ENCODE measurements at places on chromosomes 5 and 9. TPM values are rescaled to one million over a fixed set of nuclear protein-coding genes. Genes with fewer than 3 reads are reported as not detected.
A peak's percentile ranks its signal among the peaks of the same experiment; 100 is the strongest.

The SH3RF2 gene
- 11.0 TPM for total RNA-seq

GRCh38 chr5:42570966-42571960 lies 148.0 kb downstream of the GHR start:
- no peak for DNase-seq

- no peak for DNase-seq
Observed at GRCh38 chr5:146344155-146345118, 5.8 kb downstream of the POU4F3 start.

The EIF4E1B gene
- total RNA-seq, result not detected

The CCIN gene
- not detected for total RNA-seq

The LPAR1 gene
- 28.2 TPM for total RNA-seq

The TRPM6 gene
- not detected for total RNA-seq

The SET gene
- 595 TPM for total RNA-seq

The ROR2 gene
- 8.4 TPM for total RNA-seq

DNA sequence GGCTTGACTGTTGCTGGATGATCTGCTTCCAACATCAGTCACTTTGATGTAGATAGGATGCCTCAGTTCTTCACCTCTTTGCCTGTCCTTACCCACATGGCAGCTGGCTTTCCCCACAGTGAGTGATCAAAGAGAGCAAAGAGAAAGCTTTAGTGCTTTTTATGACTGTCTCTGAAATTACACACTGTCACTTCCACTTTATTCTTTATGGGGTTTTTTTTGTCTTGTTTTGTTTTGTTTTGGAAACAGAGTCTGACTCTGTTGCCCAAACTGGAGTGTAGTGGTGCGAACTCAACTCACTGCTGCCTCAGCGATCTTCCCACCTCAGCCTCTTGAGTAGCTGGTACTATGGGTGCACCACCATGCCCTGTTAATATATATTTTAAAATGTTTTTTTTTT lies 32.4 kb upstream of the C5orf24 start:
- DNase-seq, result no peak

GRCh38 chr5:92562065-92562464 lies 1019.0 kb downstream of the NR2F1-AS1 start:
- DNase-seq, result no peak

DNA sequence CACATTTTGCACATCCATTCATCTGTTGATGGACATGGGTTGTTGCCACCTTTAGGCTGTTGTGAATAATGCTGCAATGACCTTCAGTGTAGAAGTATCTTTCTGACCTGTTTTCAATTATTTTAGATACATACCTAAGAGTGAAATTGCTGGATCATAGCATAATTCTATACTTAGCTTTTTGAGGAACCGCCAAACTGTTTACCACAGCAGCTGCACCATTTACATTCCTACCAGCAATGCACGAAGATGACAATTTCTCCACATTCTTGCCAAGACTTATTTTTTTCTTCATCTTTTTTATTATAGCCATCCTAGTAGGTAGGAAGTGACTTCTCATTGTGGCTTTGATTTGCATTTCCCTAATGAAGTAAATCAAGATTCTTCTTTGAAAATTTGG lies 36.5 kb upstream of the ASTN2 start:
- DNase-seq, result no peak

DNA sequence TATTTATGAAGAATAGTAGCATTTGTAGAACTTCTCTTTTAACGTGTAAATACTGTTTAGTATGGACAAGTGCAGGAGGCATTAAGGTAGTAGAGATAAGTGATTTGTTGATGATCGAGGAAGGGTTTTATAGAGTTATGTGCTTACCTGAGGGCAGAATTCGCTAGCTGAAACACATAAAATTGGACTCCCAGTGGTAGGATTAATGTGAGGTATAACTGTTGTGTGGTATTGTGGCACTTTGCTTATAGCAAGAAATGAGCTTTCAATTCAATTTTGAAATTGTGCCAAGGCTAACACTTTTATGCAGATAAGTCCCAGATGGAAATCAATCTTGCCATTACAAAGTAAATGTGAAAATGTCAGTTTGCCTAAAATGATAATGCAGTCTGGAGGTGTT lies 1.2 kb downstream of the AP3S1 start:
- no peak for DNase-seq

DNA sequence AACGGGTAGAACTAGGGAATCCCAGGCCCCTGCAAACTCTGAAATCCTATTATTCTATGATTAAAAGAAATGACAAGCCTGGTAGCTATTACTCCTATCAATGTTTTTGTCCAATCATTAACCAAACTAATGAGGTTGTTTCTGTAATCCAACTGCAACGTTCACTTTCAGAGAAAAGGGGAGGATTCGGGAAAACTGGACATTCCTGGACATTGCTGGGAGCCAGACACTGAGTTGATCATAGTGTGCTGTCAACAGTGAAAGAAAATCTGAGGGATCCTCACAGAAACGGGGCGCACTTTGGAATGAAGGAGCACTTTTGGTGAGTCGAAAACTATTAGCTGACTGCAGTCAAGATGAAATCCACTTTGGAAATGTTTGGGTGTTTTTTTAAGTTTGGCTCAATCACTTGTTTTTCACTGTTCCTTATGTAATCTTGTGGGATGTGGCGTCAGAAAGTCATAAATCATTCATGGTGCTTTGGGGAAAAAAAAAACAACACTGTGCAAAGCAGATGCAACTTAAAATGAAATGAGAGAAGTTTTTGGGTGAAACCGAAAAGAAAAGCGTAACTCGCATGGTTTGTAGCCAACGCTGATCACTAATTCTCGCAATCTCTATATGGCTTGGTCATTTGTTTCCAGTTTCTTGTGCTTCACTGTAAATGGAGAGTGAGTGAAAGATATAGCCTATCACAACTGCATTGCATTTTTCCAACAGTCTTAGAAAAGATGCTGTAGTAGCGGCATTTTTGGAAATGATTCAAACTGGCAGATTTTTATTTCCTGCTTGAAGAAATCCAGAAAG lies 51.2 kb upstream of the ADRA1B start:
- peak; percentile 36 for DNase-seq

GRCh38 chr9:20407013-20407412 lies 215.3 kb downstream of the MLLT3 start:
- no peak for DNase-seq

GRCh38 chr5:142795251-142795650 lies 25.1 kb downstream of the ARHGAP26 start:
- no peak for DNase-seq

GRCh38 chr5:9864791-9865190 lies 234.6 kb upstream of the TAS2R1 start:
- peak; percentile 32 for DNase-seq

The ARHGEF39 gene
- 10.4 TPM for total RNA-seq

The PCDHB13 gene
- total RNA-seq, result 0.93 TPM

The SLC34A3 gene
- not detected for total RNA-seq

DNA sequence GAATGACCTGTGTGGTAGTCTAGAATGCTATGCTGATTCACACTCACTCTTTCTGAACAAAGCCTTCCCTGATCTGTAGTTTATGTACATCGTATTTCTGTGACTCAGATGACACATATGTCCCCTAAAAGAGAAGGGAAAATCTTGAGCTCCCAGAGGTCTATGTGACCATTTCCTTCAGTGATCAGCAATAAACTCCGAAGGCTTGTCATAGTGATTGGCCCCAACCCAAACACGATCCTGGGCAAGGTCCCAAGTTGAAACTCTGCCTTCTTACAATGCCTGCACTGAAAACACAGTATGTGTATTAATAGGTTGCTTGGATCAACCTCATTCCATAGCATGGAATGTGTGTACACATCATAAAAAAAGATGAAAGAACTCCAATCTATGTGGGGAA lies 685.8 kb downstream of the MAT2B start:
- DNase-seq, result no peak

DNA sequence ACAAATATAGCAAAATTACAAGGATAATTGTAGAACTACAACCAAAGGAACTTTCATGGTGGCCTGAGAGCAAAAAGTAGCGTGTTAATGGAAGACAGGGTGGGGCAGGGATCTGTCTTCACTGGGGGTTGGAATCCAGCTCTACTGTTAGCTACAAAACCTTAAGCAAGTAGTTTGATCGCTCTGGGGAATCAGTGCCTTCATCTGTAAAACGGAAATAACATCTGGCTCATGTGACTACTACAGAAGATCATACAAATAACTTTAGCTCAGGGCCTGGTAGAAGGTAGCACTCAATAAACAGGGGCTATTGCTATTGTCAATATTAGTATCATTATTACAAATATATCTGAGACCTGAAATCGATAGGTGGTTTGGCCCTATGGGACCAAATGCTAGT lies 40.4 kb downstream of the ZNF608 start:
- no peak for DNase-seq

GRCh38 chr9:135222881-135223760 lies 135.7 kb downstream of the OLFM1 start:
- no peak for DNase-seq

DNA sequence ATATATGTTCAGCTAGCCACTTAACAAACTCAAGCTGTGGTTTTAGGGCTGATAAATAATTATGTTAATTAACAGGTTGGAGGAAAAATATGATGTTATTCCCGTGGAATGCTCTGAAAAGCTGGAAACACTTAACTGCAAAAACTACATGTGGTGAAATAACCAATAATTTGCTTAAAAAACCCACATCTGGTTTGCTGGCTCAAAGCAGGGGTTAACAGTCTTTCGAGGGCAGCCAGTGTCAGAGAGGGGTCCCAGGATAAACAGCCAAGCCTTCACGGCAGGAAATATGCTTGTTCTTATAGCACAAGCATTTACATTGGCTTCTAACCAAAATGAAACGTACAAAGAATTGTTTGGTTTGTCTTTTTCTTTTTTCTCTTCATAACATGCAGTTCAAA lies 254.0 kb upstream of the GAS1 start:
- no peak for DNase-seq

The ZNF782 gene
- 1.6 TPM for total RNA-seq

DNA sequence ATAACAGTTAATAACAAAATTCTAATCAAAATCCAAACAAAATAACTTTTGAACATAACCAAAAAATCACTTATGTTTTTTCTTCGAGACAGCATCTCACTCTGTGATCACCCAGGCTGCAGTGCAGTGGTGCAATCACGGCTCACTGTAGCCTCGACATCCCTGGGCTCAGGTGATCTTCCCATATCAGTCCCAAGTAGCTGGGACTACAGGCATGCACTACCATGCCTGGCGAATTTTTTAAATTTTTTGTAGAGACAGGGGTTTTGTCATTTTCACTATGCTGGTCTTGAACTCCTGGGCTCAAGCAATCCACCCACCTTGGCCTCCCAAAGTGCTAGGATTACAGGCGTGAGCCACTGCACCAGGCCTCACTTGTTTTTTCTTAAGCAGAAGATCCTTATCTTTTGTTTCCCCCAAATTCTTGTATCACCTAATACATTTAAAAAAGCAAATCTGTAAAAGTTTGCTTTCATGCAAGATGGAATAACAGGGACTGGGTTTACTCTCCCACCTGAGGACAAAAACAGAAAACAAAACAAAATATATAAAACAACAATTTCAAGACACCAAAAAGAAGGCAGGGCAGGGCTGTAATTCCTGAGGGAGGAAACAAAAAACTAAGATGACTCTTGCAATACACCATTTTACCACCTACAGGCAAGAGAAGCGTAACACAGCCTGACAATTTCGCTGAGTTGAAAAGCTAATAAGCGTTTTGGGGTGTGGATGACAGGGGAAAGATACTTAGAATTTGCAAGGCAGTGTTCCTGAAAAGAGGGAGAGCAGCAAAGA lies 71.4 kb downstream of the RAPGEF6 start:
- DNase-seq, result no peak

- DNase-seq, result no peak
Observed at GRCh38 chr5:38697013-38697412, 140.6 kb upstream of the LIFR start.

- DNase-seq, result no peak
Observed at GRCh38 chr9:124914753-124915405, 26.0 kb downstream of the GOLGA1 start.

GRCh38 chr5:134447815-134448520 lies 36.3 kb upstream of the CDKN2AIPNL start:
- DNase-seq, result no peak

GRCh38 chr9:89549031-89549644 lies 51.2 kb upstream of the SEMA4D start:
- peak; percentile 41 for DNase-seq

The ORM1 gene
- not detected for total RNA-seq

GRCh38 chr5:100760688-100761087 lies 142.4 kb downstream of the ST8SIA4 start:
- DNase-seq, result no peak

GRCh38 chr9:136970361-136970760 lies 6.9 kb upstream of the PTGDS start:
- DNase-seq, result no peak

GRCh38 chr5:74042559-74042958 lies 416.6 kb downstream of the ARHGEF28 start:
- DNase-seq, result no peak

The C9orf78 gene
- total RNA-seq, result 37.9 TPM

The ADAMTS6 gene
- total RNA-seq, result not detected

GRCh38 chr9:81632599-81632998 lies 56.7 kb downstream of the TLE1 start:
- no peak for DNase-seq

GRCh38 chr9:130239741-130240241 lies 25.8 kb upstream of the HMCN2 start:
- peak; percentile 77 for DNase-seq

- DNase-seq, result no peak
Observed at GRCh38 chr5:20230010-20230409, 242.0 kb upstream of the CDH18 start.

DNA sequence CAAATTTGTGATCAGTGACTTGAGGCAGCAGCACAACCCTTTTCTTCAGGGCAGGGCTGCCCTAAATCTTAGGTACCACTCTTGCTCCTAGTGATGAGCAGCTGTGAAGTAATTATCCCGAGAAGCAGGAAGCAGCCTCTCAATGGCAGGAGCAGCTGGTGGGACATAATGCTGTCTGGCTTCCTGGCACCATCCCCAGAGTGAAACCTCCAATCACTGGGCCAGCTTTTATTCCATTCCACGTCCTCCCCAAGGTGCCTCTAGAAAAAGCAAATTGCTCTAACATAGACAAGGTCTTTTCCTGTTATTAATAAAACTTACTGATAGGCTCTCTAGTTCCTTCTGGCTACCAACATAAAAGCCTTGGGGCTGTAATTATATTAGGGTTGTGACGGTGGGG lies 154.0 kb downstream of the FRMD3 start:
- no peak for DNase-seq

GRCh38 chr9:124047251-124047672 lies 35.7 kb downstream of the LHX2 start:
- no peak for DNase-seq

GRCh38 chr5:16809010-16809394 lies 127.1 kb downstream of the MYO10 start:
- DNase-seq, result no peak
